ENCODE measurements at places on chromosomes 6 and 20. TPM values are rescaled to one million over a fixed set of nuclear protein-coding genes. Genes with fewer than 3 reads are reported as not detected.

GRCh38 chr20:46355778-46356177 lies 47.5 kb upstream of the CDH22 start:
- no peak for DNase-seq

DNA sequence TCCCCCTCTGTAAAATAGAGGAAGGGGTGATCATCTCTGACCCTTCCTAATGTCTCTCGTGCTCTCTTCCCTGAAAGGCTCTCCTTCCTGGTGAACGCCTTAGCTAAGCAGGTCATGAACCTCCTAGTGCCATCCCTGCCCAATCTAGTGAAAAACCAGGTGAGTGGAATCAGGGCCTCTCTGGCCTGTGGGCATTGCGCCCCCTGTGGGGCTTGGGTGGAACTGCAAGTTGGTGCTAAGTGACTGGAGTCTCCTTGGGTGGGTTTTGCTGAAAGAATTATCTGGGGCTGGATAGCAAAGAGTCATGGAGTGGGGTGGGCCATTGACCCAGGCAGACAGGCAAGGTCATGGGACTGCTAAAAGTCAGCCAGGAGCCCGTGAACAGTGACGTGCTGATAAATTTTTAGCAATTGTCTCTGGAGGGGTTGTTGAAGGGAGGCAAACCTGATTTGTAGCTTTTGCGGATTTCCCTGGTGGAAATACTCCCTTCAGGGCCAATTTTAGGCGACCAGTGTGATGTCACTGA lies 8.9 kb downstream of the BPIFB1 start:
- peak; percentile 16 for DNase-seq

DNA sequence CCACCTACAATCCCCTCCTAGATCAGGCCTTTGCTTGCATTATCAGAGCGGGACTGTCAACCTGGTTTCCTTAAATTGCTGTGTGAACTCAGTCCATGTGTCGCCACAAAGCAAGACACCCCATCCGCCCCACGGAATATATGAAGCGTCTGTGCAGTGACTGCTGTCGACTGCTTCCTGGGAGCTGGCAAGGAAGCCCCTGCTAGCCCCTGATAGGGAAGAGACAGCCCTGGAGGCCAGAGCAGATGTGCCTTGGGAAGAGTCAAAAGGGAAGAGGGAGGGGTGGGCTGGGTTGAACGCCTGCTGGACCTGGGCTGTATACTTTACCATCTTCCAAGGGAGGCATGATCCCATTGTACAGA lies 44.1 kb upstream of the APCDD1L start:
- DNase-seq, result no peak

DNA sequence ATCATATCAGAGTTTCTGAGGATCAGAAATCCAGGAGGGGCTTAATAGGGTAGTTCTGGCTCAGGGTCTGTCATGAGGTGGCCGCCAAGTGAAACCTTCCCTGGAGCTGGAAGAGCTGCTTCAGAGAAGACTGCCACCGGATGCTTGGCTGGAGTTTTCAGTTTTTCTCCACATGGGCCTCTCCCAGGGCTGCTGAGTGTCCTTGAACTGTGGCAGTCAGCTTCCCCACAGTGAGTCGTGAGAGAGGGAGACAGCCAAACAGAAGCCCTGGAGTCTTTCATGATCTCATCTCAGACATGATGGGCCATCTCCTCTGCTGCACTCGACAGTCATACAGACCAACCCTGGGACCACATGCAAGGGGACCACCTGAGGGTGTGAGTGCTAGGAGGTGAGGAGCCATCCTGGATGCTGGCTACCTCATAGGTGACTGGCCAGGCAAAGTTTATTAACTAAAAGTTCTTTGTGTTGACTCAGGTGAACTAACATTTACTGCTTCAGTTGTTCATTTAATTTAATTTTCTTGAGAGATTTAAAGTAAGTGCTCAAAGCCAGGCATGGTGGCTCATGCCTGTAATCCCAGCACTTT lies 71.5 kb downstream of the SHLD1 start:
- no peak for DNase-seq

- peak; percentile 96 for DNase-seq
Measured at GRCh38 chr20:20520776-20521175, 152.9 kb downstream of the INSM1 start.

GRCh38 chr6:142935553-142936517 lies 9.1 kb downstream of the HIVEP2 start:
- no peak for DNase-seq

DNA sequence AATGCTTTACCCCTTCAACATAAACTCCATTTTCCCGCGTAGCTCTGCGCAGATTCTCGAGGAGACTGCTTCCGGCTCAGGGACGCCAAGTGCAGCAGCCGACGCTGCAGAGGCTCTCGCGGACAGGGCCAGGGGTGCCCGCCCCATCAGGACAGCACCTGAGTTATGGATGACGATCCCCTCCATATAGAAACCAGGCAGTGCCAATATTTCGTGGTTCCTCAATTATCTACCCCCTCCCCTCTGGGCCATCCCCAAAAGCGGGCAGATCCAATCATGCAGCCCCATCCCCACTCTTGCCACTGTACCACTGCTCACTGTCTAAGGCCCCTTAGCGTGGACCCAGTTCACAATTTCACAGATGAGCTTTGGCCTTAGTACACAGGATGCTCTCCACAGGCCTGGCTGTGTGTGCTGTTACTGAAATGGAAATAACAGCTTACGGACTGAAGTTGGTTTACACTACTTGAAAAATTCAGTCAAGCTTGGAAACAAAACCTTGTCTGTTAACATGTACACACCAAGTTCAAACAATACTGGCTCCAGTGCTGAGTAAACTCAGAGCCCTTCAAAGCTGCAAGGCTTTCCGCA lies 74.5 kb downstream of the DACT2 start:
- DNase-seq, result no peak

DNA sequence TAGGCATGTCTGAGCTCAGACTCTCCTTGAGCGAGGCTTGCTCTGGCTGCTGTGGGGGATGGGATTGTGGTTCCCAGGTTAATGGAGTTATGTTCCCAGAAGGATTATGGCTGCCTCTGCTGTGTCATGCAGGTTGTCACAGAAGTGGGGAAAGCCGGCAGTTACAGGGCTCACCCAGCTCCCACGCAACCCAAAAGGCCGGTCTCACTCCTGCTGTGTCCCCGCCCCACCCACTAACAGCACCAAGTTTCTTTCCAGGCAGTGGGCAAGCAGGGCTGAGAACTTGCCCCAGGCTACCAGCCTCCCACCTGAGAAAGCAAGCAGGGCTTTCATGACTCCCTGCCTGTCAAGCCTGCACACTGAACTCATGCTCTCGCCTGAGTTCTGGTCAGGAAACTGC lies 750.5 kb downstream of the FRK start:
- no peak for DNase-seq

GRCh38 chr20:48738094-48738398 lies 89.8 kb downstream of the PREX1 start:
- DNase-seq, result no peak

- DNase-seq, result no peak
Measured at GRCh38 chr6:16894301-16894700, 133.0 kb upstream of the ATXN1 start.

DNA sequence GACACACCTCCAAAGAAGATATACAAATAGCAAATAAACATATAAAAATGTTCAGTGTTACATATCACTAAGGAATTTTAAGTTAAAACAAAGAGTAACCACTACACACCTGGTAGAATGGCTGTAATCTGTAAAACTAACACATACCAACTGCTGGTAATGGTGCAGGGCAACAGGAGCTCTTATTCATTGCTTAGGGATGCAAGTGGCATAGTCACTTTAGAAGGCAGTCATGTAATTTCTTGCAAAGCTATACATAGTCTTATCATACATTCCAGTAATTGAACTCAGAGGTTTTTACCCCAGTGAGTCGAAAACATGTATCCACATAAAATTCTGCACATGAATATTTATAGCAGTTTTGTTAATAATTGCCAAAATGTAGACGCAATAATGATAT lies 906.8 kb upstream of the CITED2 start:
- DNase-seq, result peak; percentile 91

DNA sequence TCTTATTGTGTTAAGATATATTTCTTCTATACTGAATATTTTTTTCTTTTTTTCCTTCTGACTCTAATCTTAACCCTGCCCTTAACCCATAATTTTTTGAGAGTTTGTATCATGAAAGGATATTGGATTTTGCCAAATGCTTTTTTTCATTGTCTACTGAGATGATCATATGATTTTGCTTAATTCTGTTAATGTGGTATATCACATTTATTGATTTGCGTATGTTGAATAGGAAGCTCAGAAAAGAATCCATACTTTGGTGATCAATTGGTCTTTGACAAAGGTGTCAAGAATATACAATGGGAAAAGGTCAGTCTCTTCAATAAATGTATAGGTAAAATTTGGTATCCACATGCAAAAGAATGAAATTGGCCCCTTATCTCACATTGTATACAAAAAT lies 588.8 kb upstream of the ADGRB3 start:
- no peak for DNase-seq

GRCh38 chr6:43838276-43839036 lies 68.4 kb downstream of the VEGFA start:
- peak; percentile 32 for DNase-seq

- DNase-seq, result no peak
Measured at GRCh38 chr6:133817460-133818047, 71.4 kb upstream of the TCF21 start.

DNA sequence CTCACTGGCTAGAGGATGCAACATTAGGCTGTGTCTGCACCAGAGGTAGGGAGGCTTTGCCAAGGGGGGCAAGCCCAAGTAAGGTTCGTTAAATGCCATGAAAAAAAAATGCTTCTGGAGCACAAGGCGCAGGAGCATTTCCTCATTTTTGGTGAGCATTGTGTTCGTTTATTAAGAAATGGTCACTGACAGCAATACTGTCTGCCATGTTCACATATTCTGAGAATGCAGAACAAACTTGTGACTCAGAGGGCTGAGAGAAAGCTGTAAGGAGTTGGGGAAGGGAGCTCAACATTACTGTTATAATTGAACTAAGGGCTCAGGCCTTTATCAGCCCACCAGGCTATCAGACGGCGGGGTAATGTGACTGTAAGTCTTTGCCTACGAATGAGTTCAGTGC lies 465.4 kb upstream of the BTBD3 start:
- DNase-seq, result peak; percentile 64

DNA sequence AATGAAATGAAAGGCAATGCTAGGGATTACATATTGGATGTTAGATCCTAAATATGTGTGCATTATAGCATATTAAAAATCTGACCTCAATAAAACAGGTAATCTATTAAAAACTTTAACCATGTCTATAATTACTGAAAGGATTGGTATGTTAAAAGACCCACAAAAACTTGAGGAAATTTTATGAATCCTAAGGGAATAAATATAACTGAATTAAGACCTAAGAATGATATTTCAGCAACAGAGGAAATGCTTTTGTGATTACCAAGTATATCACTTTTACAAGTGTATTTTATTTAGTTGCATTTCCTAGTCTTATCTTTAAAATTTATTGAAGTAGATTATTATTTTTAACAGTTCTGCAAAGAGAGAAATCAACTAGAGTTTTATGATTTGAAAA lies 571.5 kb downstream of the HDGFL1 start:
- DNase-seq, result no peak

- DNase-seq, result peak; percentile 50
Measured at GRCh38 chr20:17556837-17557674, 12.8 kb upstream of the DSTN start.

- no peak for DNase-seq
Measured at GRCh38 chr20:47126709-47127108, 229.8 kb downstream of the ZMYND8 start.

DNA sequence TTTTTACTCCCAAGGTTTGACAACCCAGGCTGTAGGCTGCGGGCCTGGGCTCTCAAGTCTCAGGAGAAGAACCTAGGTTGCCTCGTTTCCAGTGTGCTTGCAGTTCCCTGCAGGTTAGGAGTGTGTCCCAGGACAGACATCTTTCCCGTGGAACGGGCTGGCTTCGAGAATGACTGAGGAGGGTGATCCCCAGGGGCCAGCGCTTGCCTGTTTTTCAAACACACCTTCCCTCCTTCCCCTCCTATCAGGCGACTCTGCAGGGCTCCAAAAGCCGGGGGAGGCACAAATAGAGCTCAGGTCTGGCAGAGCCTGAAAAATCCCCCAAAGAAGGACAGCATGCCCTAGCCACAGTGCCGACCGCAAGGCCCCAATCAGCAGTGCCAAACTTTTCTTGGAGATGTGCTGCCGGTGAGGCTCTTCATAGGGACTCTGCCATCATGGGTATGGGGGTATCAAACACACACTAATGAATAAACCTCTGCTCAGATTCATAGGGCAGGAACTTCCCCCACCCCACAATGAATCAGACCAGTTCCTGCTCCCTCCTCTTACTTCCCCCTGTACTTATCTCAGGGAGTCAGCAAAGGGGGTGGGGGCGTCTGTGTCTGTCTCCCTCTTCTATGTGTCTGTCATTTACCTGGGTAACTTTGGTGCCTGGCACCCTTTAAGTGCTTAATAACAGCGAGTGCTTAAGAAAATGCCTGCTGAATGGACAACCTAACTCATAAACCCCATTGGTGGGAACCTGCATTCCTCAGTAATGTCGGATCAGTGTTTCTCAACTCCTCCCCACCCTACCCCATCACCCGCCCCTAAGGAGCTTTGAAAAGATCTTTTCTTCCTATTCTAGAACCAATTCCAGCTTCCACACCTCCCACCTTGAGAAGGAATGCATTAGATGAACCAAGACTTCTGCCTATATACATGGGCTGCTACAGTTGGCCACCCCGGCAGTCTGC lies 1.6 kb downstream of the KCNG1 start:
- peak; percentile 44 for DNase-seq

The TUBB2B gene
- total RNA-seq, result under 0.01 TPM

The CST4 gene
- not detected for total RNA-seq

The FITM2 gene
- total RNA-seq, result 7.9 TPM

The ULBP1 gene
- total RNA-seq, result 4.1 TPM

The ADGB gene
- not detected for total RNA-seq

The LY6G6D gene
- total RNA-seq, result not detected

The CRISP2 gene
- total RNA-seq, result not detected

The DEFB124 gene
- not detected for total RNA-seq

The PPP1R10 gene
- total RNA-seq, result 18.3 TPM

The LAMA4 gene
- 0.38 TPM for total RNA-seq
